Mesothelial cell of epicardium (in vitro differentiated cells): ENCODE measurements at places on chromosomes 5 and 9. TPM values are rescaled to one million over a fixed set of nuclear protein-coding genes. Genes with fewer than 3 reads are reported as not detected.

DNA sequence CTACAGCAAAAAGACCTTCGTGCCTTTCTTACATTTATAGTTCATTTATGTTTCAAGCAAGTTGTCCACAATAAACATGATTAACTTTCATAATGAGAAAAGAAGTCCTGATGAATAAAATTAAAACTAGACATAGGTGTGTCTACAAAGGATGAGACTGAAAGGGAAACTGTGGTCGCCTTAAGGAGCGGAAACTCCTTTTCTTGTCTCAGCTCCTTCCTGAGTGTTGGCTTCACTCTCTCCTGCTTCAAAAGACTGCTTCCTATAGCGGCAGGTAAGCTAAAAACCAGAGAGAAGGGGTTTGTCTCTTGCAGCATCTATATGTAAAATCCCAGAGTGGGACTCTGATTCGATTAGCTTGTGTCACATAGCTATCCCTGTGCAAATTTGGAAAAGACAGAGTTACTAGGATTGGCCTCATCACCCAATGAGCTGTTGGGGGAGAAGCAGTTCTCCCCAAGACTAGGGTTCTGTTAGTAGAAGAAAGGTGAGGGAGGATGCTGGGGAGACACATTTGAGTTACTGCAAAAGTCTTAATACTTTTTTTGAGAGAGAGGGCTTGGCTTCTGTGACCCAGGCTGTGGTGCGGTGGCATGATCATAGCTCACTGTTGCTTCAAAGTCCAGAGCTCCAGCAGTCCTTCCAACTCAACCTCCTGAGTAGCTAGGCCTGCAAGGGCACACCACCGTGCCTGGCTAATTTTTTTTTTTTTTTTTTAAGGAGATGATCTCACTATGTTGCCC is 16.8 kb upstream of the CTSL start:
- DNase-seq: no peak

DNA sequence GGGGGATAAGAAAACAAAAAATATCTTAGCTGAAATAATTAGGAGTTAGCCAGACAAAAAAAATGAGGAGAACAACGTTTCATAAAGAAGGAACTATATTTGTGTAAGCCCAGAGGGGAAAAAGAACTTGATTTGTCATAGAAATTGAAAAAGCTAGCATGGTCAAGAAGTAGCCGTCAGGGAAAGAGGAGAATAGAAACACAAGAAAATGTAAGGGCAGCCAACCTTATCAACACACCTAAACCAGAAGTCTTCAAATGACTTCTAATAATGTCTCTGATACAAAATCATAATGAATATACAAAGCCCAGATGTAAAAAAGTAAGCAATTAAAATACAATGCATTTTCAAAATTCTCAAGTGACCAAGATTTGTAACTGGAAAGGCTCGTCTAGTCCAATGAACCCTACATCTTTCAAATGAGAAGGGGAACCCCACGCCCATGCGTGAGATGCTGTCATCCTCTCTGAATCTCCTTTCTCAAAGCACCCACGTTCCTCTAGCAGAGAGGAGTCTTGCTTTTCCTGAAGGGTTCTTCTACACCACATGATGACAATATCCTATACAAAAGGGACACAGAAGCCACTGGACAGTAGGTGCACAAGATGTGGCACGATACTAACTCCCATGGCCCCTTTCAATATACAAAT is 103.7 kb downstream of the ARL15 start:
- DNase-seq: no peak

DNA sequence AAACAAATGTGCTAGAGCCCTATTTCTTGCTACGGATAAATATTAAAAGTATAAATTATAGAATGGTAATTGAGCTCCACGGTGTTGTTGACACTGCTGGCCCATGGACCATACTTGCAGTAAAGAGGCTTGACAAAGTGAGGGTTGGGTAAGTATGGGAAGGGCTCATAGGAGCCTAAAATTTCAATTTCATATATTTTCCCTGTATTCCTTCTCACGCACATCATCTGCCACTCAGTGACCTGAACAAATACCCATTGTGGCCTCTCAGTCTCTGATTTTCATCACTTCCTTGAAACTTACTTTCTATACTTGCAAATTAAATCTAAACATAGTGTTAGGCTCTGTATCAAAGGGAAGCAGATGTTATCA is 116.5 kb downstream of the PIK3R1 start:
- no peak for DNase-seq

- no peak for DNase-seq
Observed at GRCh38 chr9:85536514-85536913, 205.2 kb downstream of the AGTPBP1 start.

DNA sequence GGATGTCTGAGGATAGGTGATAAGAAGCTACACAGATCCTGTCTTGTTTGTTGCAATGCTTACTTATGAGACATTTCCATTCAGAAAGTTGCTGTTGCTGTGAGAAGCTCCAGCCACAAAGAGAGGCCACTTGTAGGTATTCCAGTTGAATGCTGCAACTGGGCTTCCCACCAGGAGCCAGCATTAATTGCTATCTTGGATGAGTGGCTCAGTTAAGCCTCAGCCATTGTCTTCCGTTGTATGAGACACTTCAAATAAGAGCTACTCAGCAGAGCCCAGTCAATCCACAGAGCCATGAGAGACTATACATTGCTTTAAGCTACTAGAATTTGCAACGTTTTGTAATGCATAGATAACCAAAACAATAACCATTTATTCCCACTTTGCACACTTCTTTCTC is 104.3 kb upstream of the ARRDC3 start:
- DNase-seq: no peak

Gene DENND4C
- 72.7 to 75.2 TPM (median 73.9 TPM) in 3 replicates for total RNA-seq

- DNase-seq: no peak
Observed at GRCh38 chr5:43073597-43074546, 33.8 kb upstream of the ANXA2R start.

Gene C5orf52
- not detected in 3 replicates for total RNA-seq

DNA sequence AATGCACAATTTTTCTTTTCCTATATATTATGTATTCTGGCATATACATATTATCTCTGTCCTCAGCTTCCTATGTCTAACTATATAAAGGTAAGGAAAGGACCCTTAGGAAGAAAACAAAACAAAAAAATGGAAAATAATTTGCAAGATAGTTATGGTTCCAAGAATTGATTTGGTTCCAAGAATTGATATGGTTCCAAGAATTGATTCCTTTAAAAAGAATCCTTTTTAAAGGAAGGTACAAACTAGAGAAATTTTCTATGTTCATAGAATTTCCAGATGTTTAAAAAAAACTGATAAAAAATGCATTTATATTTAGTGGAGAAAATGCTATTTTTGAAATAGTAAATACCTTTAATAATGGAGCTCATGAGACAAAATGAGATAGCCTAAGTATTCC is 12.1 kb downstream of the LYRM7 start:
- DNase-seq: no peak

Gene TNFSF8
- not detected in 3 replicates for total RNA-seq

DNA sequence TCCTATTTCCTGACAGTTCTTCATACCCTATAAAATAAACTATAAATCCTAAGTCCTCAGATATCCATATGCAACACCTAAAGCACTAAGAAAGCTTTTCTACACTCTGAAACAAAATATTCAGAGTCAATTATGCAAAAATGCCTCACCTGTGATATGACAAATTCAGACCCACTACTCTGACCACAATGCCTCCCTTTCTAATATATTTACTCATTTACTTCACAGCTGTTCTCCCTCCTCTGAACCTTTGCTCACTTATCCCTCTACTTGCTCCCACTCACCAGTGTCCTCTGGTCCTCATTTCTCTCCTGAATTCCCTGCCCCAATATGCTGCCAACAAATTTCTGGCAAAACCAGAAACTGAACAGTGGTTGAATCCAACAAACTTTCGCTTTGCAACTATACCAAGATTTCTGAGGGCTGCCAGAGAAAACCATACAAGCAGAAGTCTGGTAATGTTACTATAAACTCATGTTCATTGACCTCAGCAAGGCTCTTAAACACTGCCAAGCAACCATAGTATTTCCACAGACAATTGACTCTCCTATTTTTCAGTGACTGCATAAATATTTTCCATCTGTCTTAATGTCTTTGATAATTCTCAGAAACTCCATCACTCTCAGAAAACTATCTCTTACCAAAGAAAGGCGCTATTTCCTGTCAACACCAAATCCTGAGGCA is 7.1 kb downstream of the CCNH start:
- DNase-seq: no peak

DNA sequence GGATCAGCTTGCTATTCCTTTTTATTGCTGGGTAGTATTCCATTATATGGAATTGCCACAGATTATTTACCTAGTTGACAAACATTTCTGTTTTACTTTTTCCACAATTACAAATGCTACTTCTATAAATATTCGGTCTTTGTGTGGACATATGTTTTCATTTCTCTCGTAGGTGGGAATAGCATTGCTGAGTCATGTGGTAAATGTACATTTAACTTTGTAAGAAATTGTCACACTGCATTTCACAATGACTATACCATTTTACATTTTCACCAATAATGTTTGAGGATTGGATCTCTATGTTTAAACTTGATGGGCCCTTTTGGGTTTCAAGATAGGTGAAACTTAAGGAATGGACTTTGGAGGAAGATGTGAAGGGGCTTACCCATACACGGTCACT is 19.7 kb downstream of the RAI14 start:
- DNase-seq: no peak

- no peak for DNase-seq
Observed at GRCh38 chr9:1414711-1415131, 364.6 kb downstream of the DMRT2 start.
